ENCODE measurements at places on chromosomes 4 and X. TPM values are rescaled to one million over a fixed set of nuclear protein-coding genes. Genes with fewer than 3 reads are reported as not detected.

- no peak for DNase-seq
Measured at GRCh38 chrX:96578781-96579180, 105.9 kb upstream of the DIAPH2 start.

DNA sequence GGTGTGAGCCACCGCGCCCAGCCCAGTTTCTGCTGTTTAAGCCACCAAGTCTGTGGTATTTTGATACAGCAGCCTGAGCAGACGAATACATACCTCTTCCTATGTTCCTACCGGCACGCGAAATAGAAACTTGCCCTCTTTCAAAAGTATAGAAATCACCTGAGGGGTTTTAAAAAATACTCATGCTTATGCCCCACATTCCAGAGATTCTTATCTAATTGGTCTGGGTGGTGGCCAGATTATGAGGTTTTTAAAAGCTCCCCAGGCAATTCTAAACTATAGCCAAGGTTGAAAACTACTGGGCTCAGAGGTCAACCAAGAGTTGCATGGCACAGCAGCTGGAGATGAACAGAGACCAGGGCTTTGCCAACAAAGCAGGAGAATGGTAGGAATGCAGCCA lies 24.9 kb upstream of the HUWE1 start:
- no peak for DNase-seq

DNA sequence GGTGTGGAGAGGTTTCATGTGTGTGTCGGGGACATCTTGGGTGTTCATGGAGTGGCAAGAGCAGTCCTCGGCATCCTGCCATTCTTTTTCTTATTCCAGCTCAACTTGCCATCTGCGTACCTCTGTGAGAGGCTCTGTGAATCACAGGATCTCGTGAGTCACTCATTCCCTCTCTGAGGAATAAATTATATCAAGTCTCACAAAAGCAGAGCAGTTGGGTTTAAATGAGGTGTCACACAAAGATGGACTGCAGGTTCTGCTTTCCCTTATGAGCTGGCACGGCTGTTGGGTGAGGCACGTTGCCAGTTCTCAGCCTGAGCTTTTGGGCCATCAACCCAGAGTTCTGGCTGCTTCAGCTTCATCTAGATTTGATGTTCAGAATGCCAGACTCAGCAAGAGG lies 6.8 kb upstream of the OCIAD2 start:
- DNase-seq = no peak

DNA sequence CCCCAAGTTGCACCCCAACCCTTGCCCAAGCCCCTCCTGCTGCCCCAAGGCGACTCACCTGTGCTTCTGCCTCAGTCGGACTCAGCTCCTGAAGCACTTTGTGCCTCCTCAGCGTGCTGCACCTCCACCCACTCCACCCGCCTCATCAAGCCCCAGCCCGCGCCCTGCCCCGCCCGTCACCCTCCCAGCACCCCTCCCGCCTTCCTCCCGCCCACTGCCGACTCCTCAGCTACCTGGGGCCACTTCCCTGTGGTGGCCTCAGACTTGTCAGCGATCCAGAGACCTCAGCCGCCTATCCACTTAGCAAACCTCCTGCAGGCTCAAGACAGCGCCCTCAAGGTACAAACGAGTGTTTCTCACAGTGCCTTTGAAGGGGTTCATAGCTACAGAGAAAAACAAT lies 19.6 kb upstream of the IQCM start:
- no peak for DNase-seq

- no peak for DNase-seq
Measured at GRCh38 chr4:138865765-138866164, 149.8 kb upstream of the NOCT start.

DNA sequence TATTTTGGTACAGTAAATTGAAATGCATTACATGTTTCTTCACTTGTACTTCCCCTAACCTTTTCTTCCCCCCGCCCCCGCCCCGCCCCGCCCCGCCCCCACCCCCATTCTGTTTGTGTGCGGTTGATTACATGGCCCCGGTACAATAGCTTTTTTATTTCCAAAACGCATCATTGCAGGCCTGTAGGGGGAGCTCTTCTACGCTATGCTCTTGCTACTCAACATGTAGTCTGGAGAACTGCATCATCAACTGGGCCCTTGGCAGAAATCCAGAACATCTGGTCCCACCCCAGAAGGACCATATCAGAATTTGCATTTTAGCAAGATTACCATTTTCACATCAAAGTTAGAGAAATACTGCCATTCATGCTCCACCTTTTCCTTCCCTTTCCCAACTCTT lies 333.3 kb upstream of the DDX53 start:
- DNase-seq = no peak

XPNPEP2 gene
- polyA plus RNA-seq = not detected

RAB39B gene
- polyA plus RNA-seq = 0.20 TPM

FAM47E gene
- not detected for polyA plus RNA-seq

MAGED4 gene
- not detected for polyA plus RNA-seq

All from CD14-positive monocyte (primary cell).